ENCODE measurements at places on chromosomes 2 and 18. TPM values are rescaled to one million over a fixed set of nuclear protein-coding genes. Genes with fewer than 3 reads are reported as not detected.

SDC1 gene
- 167 TPM for total RNA-seq

ZBTB7C gene
- total RNA-seq = 0.27 TPM

TEKT4 gene
- total RNA-seq = not detected

ADAM23 gene
- total RNA-seq = 10.0 TPM

TIGD1 gene
- total RNA-seq = 4.2 TPM

LRRTM4 gene
- not detected for total RNA-seq

TEX44 gene
- not detected for total RNA-seq

CCDC85A gene
- total RNA-seq = 0.31 TPM

BMP10 gene
- not detected for total RNA-seq

ACSL3 gene
- 149 TPM for total RNA-seq

ANKRD23 gene
- 1.8 TPM for total RNA-seq

UCN gene
- 1.2 TPM for total RNA-seq

IMMT gene
- 109 TPM for total RNA-seq

C18orf63 gene
- not detected for total RNA-seq

MROH2A gene
- total RNA-seq = 0.23 TPM

NPAS2 gene
- total RNA-seq = 83.8 TPM

FN1 gene
- 179 TPM for total RNA-seq

MCFD2 gene
- 118 TPM for total RNA-seq

ING5 gene
- total RNA-seq = 25.8 TPM

TRMT61B gene
- total RNA-seq = 16.1 TPM

WNT6 gene
- 0.17 TPM for total RNA-seq

RAB6C gene
- total RNA-seq = not detected

MERTK gene
- total RNA-seq = 3.0 TPM

SKOR2 gene
- total RNA-seq = not detected

ADD2 gene
- total RNA-seq = 25.0 TPM

GREB1 gene
- total RNA-seq = 2.3 TPM

ASB18 gene
- not detected for total RNA-seq

CCDC141 gene
- total RNA-seq = not detected

M1AP gene
- total RNA-seq = not detected

IL36G gene
- not detected for total RNA-seq

MZT2A gene
- total RNA-seq = 120 TPM

WDR54 gene
- 76.9 TPM for total RNA-seq

C2orf80 gene
- total RNA-seq = not detected

GNLY gene
- not detected for total RNA-seq

GYPC gene
- total RNA-seq = not detected

FIGLA gene
- not detected for total RNA-seq

ZSWIM2 gene
- total RNA-seq = not detected

SEMA4C gene
- 18.6 TPM for total RNA-seq

SLC8A1 gene
- 0.20 TPM for total RNA-seq

LYPD1 gene
- 17.1 TPM for total RNA-seq

CCDC102B gene
- 0.38 TPM for total RNA-seq

CRYBA2 gene
- total RNA-seq = 0.25 TPM

DYTN gene
- not detected for total RNA-seq

ZNF396 gene
- total RNA-seq = 0.89 TPM

Data from A549 treated with AZD2906 at 1 μM for 4 hours (cell line).